ENCODE measurements at places on chromosomes 16 and 17.
A peak's percentile ranks its signal among the peaks of the same experiment; 100 is the strongest.

- DNase-seq: no peak
These were observed 349.9 kb downstream of the SOX9 start for GRCh38 chr17:72470734-72471133.

GRCh38 chr17:7058831-7059447, 15.0 kb upstream of the SLC16A11 start:
- no peak for DNase-seq

DNA sequence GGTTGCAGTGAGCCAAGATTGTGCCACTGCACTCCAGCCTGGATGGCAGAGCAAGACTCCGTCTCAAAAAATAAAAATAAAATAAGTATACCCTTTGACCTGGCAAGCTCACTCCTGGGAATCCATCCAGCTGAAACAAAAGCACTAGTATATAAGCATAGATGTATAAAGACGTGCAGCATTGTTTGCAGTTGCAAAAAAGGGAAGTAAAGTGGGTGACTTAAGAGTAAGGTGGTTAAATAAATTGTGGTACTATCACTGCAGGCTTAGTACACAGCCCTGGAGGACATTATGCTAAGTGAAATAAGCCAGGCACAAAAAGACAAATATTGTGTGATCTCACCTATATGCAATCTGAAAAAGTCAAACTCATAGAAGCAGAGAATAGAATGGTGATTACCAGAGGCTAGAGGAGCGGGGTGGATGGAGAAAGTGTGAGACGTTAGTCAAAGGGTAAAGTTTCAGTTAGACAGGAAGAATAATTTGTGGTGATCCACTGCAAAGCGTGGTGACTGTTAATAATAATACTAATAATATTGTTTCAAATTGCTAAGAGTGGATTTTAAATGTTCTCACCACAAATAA, 113.0 kb downstream of the MYO1D start:
- no peak for DNase-seq

DNA sequence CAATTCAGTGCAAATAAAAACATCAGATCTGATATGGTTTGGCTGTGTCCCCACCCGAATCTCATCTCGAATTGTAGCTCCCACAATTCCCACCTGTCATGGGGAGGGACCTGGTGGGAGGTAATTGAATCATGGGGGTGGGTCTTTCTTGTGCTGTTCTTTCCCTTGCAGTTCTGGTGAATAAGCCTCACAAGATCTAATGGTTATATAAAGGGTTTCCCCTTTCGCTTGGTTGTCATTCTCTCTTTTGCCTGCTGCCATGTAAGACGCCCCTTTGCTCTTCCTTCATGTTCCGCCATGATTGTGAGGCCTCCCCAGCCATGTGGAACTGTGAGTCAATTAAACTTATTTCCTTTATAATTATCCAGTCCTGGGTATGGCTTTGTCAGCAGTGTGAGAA, 68.9 kb upstream of the NFAT5 start:
- DNase-seq: no peak

- peak; percentile 62 for DNase-seq
These were observed 9.4 kb downstream of the SNX20 start for GRCh38 chr16:50671644-50672260.

DNA sequence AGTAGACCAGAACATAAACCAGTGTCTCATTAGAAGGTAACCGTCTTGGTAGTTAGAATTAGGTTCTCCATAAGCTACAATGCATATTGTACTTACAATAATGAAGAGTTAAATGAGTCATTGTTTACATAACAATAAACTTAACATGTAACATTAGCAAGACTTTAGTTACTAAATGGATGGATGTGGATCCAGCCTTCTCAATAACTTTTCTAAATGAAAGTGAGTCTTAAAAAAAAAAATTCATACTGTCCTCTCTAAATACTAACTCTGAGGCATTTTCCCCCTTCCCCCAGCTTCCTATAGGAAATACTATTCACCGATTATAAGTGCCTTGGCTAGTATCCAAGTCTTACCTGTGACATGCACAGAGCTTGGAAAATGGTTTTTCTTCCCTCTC, 155.3 kb downstream of the CYB561 start:
- no peak for DNase-seq

DNA sequence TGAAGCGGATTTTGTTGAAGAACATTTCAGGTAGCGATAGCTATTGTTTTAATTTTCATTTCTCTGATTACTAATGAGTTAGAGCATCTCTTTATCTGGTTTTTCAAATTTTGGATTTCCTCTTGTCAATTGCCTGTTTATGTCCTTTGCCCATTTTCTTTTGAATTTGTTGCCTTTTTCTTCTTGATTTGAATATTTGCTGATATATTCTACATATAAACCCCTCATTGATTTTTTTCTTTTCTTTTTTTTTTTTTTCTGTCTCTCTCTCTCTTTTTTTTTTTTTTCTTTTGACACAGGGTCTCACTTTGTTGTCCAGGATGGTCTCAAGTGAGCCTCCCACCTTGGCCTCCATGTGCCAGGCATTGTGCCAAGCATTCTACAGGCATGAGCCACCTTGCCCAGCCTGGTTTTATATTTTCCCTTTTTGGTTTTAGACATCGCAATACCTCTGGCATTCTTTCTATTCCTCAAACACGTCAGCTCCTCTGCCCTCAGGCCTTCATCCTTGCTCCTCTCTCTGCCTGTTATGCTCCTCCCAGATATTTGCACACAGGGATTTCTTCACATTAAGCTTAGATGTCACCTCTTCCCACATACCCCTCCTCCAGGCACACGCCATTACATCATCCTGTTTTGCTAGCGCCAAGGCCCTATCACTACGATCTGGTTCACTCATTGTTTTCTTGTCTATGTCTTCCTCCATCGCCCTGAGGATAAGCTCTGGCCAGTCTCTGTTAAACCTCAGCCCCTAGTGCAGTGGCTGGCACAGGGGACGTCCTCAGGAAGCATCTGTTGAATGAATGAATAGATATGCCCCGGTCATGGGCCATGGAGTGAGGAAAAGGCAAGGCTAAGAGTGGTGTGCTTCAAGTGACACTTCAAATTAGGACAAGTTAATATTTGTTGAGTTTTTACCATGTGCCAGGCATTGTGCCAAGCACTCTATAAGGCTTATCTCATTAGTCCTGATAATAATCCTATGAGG, 8.6 kb downstream of the SARM1 start:
- no peak for DNase-seq
